ENCODE measurements at places on chromosomes 7 and 10. TPM values are rescaled to one million over a fixed set of nuclear protein-coding genes. Genes with fewer than 3 reads are reported as not detected.

FGF8 gene
- total RNA-seq, result not detected

DNA sequence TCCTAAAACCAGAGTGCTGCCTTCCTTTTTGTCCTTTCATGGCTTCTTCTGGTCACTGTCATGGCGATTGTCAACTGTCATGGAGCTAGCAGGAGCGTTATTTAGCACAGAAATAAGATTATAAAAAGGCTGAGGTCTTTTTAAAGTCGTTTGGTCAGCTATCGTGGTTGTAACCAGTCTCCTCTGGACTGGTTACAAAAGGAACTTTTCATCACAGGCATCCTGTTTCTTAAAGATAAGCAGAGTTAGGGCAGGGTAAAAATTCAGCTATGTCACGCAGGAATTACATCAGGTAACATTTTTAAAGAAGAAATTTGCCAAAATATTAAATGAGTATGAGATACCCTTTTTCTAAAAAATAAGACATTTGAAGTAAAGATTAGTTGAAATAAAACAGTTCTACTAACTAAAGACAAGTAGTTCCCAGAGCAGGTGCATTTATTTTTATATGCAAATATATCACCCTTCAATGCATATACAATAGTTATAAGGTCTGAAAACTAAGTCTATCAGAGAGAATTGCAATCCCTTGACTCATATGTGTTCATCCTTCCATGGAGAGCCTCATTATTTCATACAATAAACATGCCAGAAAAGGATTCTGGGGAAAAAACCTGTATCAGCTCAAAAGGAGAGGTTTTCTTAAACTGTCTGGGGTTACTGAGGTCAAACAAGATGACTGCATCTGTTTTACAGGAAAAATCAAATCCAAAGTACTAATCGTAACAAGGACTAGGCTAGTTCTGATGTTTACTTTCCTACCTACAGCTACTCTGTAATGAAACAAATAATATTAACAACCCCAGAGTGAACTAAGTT is 20.9 kb downstream of the FAM24A start:
- no peak for DNase-seq

DNA sequence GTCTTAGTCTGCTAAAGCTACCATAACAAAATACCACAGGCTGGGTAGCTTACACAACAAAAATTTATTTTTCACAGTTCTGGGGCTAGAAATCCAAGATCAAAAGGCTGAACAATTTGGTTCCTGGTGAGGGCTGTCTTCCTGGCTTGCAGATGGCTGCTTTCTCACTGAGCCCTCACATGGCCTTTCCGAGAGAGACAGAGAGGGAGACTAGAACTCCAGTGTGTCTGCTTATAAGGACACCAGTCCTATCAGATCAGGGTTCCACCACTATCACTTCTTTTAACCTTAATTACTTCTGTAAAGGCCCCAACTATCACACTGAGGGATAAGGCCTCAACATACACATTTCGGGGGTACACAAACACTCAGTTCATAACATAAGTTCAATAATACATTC is 527.4 kb upstream of the VSTM2A start:
- DNase-seq, result no peak

TRIM4 gene
- 39.0 TPM for total RNA-seq

GRCh38 chr10:47024046-47024322 is 112.8 kb downstream of the PTPN20 start:
- no peak for DNase-seq

A1CF gene
- total RNA-seq, result not detected

DNA sequence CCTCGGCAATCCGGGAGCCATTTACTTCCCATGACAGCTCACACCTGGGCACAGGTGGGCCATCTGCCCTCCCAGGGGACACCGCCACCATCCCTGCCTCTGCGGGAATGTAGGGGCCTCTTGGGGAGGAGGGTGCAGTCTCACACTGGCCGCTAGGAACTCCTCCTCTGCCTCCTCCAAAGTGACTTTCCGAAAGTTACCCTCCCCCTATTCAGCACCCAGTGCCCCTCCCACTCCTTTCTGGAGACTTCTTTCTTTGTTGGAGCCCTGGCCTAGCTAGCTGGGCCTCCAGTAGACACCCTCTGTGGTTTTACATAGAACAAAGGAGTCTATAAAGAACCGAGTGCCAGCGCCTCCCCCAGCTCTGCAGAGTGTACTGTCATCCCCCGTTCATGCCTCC is 45.8 kb upstream of the MNX1 start:
- DNase-seq, result no peak

GRCh38 chr7:4818000-4818794 is 42.8 kb downstream of the AP5Z1 start:
- peak; percentile 38 for DNase-seq

GRCh38 chr7:25643286-25643685 is 415.0 kb upstream of the NPVF start:
- DNase-seq, result no peak

CALHM3 gene
- total RNA-seq, result not detected

LIPN gene
- 1.6 TPM for total RNA-seq

DNA sequence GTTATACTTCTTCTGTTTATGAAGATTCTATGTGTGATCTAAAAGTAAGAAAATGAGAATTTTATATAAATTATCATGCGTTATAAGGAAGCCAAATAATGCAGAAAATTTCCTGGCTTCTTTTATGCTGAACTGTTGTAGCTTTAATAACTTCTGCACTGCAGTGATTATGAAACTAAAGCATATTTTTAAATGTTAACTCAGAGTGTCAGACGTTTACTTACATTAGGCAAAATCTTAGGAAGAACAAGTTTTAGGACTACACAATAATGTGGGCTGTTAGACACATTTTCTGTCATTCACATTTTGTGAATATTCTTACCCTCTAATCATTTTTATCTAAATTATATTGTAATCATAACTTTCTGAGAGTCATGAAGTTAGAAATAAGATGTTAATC is 22.0 kb downstream of the GRM3 start:
- no peak for DNase-seq

TMEM176A gene
- 57.4 TPM for total RNA-seq

KIAA1549 gene
- 5.3 TPM for total RNA-seq

GRCh38 chr7:85719981-85720953 is 533.4 kb upstream of the SEMA3D start:
- DNase-seq, result no peak

FAM3C gene
- total RNA-seq, result 35.3 TPM

DNA sequence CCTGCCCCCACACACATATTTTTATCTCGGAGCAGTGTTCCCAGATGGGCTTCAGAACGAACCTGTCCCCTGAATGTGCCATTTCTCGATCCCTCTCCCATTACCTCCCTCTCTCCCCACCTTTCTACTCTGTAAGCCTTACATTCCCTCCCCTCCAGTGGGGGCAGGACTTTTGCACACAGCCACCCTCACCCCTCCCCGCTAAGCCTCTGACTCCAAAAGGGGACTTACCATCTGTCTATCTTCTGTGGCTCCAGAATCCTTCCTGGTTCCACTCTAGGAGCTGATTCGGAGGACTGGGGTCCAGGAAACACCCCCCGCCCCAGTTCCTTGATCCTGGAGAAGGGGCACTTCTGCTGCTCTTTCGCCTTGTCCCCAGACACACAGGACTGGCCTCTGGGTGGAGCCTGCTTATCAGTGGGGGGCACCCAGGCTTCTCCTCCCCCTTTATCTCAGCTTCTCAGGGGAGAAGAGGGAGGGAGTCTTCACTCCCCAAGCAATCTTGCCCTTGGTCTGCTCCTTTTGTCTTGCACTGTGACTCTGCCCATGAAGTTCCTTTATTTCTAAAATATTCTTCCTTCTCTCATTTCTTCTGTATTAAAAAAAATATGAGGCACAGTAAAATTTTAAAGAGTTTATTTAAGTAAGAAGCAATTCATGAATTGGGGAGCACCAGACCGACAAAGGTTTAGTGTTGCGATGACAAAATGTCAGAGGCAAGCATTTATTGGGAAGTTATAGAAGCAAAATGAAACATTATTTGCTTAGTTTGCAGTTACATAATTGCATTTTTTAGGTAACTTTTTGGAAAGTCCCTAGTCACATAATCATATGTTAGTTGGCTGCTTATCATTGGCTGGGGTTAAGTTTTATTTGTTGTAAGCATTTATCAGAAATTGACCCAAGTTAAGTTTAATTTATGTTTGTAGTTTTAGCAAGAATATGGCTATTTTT is at the start of gene KEL:
TSS of gene KEL (minus strand) at position 391 of the 954 bp plus-strand sequence. CDS start at position 234, 157 bp downstream.
- no peak for DNase-seq

DNA sequence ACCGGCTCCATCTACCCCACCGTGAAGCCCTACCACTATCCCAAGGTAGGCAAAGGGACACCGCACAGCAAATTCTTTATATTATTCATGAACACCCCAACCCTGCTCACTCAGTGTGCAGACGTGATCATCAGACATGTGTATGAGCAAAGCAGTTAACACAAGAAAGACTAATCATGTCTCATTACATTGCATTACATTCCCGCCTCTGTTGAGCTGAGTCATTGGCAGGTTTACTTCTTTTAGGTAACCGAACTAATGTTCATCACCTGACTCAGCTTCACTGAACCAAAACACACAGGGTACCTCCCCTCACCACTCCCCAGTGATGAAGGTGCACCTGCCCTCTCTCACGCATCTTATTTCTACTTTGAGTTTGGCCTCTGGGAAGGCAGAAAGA is 233.4 kb downstream of the PAXIP1 start:
- DNase-seq, result no peak

DNA sequence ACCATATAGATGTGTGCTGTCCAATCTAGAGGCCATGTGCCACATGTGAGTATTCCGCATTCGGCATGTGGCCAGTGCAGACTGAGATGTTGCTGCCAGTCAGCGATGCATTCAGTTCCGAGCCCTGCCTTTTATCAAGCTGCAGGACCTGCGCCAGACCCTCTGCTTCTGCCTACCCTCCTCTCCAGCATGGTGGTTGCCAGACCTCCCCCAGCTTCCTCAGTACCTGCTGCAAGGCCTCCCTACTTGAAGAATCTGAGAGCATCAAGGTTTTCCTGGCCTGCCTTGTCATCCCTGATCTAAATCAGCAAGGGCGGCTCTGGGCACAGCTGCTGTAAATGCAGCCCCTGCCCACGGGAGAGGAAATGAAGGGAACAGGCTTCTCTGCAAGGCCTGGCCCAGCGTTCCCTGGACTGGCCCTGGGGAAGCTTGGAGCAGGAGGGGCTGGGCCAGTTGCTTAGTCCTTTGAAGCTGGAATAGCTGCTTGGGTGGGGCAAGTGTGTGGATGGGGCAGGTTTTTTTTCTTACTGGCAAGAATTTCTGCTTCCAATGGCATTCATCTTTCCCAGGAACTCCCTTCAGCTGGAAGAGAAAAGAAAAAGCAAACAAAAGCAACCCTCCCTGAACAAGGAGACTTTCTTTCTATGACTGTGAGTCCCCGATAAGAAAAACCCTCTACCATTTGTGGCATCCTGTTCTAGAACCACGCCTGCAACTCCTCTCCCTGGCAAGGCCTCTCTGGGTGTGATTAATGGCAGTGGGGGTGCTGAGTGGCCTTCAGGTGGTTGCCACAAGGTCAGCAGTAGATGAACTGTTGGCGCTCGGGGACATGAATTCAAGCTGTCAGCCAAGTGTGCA is 93.0 kb downstream of the NHLRC2 start:
- no peak for DNase-seq

GRCh38 chr10:8159341-8160165 is 105.1 kb downstream of the GATA3 start:
- DNase-seq, result no peak

GRCh38 chr10:132245056-132245455 is 58.3 kb downstream of the DPYSL4 start:
- DNase-seq, result no peak
